ENCODE measurements at places on chromosomes 7 and 10. TPM values are rescaled to one million over a fixed set of nuclear protein-coding genes. Genes with fewer than 3 reads are reported as not detected.

The SYT15B gene
- total RNA-seq, result not detected

The EBLN1 gene
- total RNA-seq, result not detected

The XRCC2 gene
- total RNA-seq, result 2.3 TPM

The AEBP1 gene
- 26.7 TPM for total RNA-seq

The TRIM50 gene
- total RNA-seq, result 9.8 TPM

The GPR85 gene
- total RNA-seq, result 3.8 TPM

The FOXP2 gene
- 14.7 TPM for total RNA-seq

The TACR2 gene
- 0.07 TPM for total RNA-seq

The PLPP4 gene
- 3.4 TPM for total RNA-seq

The UNC5B gene
- 15.5 TPM for total RNA-seq

The PCGF6 gene
- total RNA-seq, result 12.6 TPM

The CACUL1 gene
- total RNA-seq, result 35.0 TPM

The TUBAL3 gene
- 1.0 TPM for total RNA-seq

The ZNF679 gene
- total RNA-seq, result not detected

The ATP6V0A4 gene
- total RNA-seq, result 1.1 TPM

The LEP gene
- not detected for total RNA-seq

The MYL10 gene
- total RNA-seq, result 0.60 TPM

The ZNF107 gene
- total RNA-seq, result 1.8 TPM

The SPDYE16 gene
- total RNA-seq, result 0.03 TPM

The PUS7 gene
- 10.9 TPM for total RNA-seq

The PHKG1 gene
- total RNA-seq, result not detected

The TAS2R5 gene
- total RNA-seq, result 5.1 TPM
